ENCODE measurements at places on chromosomes 11 and 22. TPM values are rescaled to one million over a fixed set of nuclear protein-coding genes. Genes with fewer than 3 reads are reported as not detected.

The ST14 gene
- 39.2 TPM for polyA plus RNA-seq

The PDE2A gene
- 16.3 TPM for polyA plus RNA-seq

The YPEL4 gene
- 5.9 TPM for polyA plus RNA-seq

The FBLN1 gene
- polyA plus RNA-seq, result 115 TPM

All from renal pelvis (tissue), 12 donors.